ENCODE measurements at places on chromosomes 3 and 15.

- no peak for DNase-seq
Observed at GRCh38 chr3:173109143-173109542, 31.9 kb downstream of the SPATA16 start.

DNA sequence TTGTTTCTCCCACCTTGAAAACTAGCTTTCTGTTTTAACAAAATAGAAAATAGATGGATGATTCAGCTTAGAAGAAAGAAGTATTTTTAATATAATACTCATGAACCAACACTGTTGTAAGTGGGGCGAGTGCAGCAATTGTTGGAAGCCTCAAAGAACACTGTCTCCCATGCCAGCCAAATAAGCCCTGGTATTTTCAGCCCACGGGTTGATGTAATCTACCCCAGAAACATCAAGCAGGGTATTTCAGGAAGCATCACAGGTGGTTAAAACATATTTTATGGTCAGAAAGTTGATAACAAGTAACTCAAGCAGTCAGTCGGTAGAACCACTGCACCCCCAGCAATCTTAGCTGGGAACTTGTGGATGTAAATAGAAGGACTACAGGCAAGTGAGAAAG is 115.9 kb downstream of the SV2B start:
- DNase-seq: no peak

DNA sequence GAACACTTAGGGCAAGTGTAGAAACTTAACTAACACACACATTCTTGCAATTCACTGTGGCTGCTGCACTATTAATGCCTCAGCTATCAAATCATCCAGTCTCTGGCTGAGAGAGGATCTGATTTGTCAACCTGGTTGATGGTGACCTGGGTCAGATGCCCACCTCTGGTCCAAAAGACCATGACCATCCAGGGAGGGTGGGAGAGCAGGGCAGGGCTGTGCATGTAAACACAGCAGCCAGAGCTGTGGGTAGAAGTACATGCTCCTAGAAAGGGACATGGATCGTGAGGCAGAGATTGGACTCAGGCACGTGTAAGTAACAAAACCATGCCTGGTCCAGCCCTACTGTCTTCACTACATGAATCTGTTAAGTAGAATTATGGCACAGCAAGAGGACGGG is 17.3 kb downstream of the MESD start:
- no peak for DNase-seq

DNA sequence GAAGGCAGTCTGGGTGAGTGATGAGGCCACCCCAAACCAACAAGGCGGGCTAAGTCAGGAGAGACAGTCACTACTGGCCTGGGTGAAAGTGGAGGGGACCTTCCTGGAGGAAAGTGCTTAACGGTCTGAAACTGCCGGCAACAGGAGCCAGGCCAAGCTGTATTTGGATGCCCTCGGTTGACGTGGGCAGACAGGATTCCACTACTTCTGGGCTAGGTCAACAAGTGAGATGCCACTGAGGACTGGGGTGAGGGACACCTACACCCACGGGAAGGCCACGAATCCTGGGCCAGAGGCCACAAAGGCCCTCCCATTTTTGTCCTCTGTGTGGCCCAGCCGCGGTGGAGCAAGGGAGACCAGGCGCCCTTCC is 12.3 kb downstream of the SPTBN5 start:
- DNase-seq: no peak

DNA sequence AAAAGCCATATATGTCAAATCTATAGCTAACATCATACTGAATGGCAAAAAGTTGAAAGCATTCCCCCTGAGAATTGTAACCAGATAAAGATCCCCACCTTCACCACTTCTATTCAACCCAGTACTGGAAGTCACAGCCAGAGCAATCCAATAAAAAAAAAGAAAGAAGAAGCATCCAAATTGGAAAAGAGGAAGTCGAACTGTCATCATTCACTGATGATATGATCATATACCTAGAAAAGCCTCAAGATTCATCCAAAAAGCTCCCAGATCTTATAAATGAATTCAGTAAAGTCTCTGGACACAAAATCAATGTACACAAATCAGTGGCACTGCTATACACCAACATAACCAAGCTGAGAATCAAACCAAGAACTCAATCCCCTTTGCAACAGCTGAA is 97.4 kb downstream of the CBLB start:
- DNase-seq: no peak

GRCh38 chr15:80944818-80945217 is 44.8 kb downstream of the MESD start:
- no peak for DNase-seq

GRCh38 chr15:95763426-95763825 is 567.1 kb upstream of the NR2F2 start:
- DNase-seq: no peak

- no peak for DNase-seq
Observed at GRCh38 chr3:13504161-13504831, 24.2 kb downstream of the HDAC11 start.

- DNase-seq: peak; percentile 39
Observed at GRCh38 chr3:16936233-16936632, 51.5 kb downstream of the PLCL2 start.

DNA sequence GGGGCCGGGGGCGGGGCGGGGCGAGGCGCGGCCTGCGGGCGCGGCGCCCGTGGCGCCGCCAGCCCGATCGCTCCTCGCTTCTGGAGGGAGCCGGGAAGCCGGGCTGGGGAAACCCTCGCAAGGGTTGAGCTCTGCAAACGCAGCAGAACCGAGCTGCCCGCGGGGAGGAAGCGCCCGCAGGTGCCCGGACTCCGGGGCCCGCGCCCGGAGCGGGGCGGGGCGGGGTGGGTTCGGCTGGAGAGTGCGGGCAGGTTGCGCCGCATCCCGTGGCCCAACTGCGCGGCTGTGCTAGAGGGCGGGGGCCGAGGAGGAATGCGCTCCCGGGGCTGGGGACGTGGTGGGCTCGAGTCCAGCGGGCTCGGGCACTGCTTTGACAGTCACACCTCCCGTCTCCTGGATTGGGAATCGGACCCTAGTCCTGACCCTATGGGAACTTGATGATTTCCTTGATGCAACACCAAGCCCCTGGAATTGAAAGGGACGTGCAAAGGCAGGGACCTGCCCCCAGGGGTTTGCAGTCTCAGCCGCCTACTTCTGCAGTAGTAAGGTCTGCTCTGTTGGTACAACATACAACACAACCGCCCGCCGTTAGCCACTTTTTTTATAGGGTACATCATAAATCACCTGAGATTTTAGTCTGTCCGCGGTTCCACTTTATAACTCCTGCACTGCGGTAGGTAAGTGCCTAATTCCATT is 34.3 kb downstream of the ZBTB38 start:
- DNase-seq: peak; percentile 16

DNA sequence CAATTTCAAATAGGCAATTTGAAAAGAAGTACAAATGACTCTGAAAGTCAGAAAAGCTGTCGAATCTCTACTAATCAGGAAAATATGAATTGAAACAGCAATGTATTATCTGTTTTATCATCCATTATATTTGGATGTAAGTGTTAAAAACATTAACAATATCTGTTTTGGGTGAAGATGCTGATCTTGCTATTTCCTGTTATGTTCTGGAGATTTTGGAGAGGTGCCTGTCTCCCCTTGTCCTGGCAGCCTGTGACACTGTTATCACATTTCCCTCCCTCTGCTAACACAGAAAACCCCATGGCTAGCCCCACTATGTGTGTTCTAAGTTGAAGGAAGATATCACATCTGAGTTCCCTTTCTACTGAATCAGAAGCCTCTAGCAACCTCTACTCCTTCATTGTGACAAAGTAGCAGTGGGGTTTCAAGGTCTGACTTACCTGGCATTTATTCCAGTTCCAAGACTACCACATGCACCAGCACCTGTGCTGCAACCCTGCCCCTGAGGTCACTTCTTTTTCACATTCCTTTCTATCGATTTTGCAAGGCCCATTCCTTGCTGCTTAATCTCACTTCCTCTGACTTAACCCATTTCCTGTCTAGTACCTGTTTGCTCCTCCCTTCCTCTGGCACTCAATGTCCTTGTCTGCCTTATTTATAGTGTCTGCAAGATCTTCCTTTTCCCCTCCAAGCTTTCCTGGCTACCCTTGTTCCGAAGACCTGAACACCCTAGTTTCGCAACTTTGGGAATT is 95.5 kb upstream of the COL8A1 start:
- DNase-seq: no peak

- no peak for DNase-seq
Observed at GRCh38 chr15:66685638-66686150, 16.3 kb upstream of the SMAD6 start.

DNA sequence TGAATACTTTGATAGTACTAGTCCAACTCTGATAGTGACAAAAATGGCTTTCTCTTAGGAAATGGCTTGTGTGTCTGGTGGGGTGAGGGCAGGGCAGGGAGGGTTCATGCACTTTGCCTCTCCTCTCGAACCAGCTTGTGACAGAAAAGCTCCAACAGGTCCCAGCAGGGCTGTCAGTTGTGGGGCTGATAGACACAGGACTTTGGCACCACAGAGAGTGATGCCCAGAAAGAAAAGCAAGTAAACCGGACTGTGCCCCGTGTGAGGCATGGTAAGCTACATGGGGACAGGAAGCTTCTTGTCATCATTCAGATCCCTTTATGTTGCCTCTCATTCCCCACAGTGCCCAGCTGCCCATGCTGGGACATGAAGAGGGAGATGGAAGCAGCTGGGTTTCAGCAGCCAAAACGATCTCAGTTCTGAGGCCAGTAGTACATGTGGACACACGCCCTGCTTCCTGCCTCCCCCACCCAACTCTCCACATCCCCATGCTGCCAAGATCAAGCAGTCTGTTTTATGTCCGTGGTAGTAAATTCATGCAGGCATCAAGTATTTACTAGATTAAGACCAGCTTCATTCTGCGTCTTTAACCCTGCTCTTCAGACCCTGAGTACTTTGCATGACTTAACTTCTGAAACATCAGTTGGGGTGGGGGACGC is 29.7 kb upstream of the LIPC start:
- no peak for DNase-seq

- DNase-seq: no peak
Observed at GRCh38 chr15:70182858-70183695, 85.4 kb upstream of the TLE3 start.

DNA sequence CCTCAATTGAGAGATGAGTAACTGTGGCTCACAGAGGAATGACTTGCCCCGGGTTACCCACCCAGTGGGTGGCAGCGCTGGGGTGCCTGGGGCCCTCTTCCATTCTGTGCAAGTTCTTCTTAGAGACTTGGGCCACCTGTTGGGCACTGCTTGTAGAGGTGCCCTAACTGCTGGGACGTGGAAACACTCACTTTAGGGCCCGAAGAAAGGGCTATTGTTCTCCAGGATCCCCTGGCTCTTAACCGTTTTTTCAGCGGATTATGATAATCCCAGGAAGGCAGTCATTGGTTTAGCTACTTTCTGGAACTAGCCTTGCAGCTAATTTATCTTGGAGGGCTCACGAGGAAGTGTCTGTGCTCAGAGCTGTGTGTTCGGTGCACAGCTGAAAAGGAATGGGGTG is 66.0 kb upstream of the GCNT3 start:
- no peak for DNase-seq

GRCh38 chr15:38743147-38743546 is 178.5 kb upstream of the RASGRP1 start:
- no peak for DNase-seq

DNA sequence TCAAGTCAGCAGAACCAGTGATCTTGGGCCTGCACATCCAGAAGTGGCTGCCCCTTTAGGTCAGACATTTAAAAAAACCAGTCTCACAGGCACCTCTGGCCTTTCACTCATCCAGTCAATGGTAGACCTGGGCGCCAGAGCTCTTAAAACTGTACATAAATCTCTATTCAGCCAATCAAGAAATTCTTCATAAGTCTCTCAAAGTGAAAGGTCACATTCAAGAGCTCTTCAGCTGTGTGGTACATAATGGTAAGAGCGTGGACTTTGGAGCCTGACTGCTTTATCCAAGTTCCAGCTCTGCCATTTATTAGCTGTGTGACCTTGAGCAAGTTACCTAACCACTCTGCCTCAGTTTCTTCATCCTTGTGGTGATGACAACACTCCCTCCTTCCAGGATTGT is 22.3 kb upstream of the MORF4L1 start:
- DNase-seq: no peak

- DNase-seq: no peak
Observed at GRCh38 chr3:149581681-149582370, 76.0 kb downstream of the WWTR1 start.

- no peak for DNase-seq
Observed at GRCh38 chr15:66482539-66482938, 15.0 kb downstream of the SNAPC5 start.

DNA sequence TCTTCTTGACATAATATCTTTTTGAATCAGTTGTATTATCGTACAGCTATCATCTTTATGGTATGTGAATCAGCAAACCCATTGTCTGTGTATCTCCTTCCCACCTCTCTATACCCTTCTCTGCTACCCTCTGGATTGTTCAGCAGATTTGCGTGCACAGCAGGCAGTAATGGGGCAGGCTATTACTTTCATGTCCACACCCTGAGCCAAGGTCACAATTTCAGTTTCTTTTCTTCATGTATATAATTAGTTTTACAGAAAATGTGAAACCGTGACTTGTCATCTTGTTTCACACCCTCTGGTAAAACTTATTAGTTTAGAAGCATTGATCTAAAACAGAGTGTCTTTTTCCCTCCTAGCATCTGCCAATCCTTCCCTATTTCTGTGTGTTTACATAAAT is 770.4 kb upstream of the SEMA6D start:
- no peak for DNase-seq

DNA sequence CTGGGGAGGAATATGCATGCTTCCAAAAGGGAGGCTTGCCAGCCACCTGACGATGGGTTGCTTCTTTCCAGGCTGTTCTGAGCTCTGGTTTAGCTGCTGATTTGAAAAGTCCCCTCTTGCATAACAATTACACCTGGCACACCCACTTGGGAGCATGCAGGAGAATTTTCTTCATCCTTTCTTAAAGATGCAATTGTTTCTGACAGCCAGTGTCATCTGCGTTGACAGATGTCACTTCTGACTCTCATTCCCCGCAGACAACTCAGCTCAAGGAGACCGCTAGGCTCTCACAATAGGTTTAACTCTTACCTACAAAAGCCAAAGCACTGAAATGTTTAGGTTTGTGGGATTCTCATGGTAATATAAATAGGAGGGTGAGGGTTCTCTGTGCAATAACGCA is 185.6 kb upstream of the SYNPR start:
- no peak for DNase-seq

GRCh38 chr3:42094128-42094527 is 3.0 kb downstream of the TRAK1 start:
- no peak for DNase-seq
